Stimulated activated naive CD8-positive, alpha-beta T cell treated with anti-CD3 and anti-CD28 coated beads, Interleukin-15, Interleukin-2, amounts not matched to agents 100 U/mL and 50 U/mL, for 24 hours (primary cell): ENCODE measurements at places on chromosomes 7 and 10.

DNA sequence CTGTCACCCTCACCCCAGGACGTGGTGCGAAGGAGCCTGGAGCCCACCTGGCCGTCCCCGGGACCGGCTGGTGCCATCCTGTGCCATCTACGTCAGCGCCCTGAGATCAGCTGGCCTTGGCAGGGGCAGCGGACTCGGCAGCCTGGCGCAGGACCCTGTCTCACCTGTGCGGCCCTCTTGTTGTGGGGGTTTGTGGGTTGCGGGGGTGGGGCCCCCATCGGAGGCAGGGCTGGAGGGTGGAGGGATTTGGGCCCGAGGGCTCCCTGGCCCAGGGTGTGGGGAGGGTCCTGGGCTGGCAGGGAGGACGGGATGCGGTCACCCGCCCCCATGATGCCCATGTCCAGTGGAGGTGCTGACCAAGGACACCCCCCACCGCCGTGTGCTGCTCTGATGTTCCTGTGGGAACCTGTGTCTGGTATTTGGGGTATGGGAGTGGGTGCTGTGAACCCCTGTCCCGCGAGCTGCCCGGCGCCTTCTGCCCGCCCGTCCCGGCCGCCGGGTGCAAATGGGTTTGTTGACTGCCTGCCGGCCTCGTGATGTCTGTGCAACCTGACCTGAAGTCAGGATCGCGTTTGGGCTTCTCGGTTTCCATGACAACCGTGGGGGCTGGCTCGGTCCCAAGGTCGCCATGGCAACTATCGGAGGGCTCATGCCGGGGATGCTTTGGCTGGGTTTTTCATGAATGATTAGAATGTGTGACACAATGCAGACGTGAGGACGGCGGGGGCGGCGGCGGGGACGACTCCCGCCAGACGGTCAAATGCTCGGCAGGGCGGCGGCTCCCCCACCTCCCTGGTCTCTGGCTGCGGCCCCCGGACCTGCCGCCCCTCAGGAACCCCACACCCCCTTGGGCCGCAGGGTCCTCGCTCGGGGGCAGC, 7.3 kb downstream of the MAFK start:
- DNase-seq = no peak

DNA sequence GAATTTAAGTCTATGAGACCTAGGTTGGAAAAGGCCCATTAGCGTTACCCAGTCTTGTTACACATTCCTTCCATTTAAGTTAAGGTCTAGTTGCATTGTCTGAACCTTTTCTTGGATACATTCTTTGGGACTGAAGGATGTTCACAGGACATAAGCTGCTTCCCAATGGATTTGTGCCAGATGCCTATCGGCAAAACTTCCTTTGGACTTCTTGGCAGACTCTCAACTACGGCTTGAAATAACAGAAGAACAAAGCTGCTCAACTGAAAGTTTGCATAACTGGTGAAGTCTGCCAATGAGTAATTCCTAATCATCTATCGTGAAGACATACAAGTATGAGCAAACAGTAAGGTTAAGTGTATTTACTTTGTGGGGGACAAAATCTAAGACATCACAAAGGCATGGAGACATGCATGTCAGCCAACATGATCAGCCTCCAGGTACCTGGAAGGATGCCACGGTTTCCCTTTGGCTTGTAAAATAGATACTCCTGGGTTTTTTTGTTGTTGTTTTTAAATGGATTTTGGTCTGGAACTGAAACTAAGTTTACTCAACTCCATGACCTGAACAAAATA, 35.4 kb downstream of the MALSU1 start:
- no peak for DNase-seq

- DNase-seq = no peak
These were observed 292.9 kb downstream of the BAMBI start for GRCh38 chr10:28970231-28970630.

DNA sequence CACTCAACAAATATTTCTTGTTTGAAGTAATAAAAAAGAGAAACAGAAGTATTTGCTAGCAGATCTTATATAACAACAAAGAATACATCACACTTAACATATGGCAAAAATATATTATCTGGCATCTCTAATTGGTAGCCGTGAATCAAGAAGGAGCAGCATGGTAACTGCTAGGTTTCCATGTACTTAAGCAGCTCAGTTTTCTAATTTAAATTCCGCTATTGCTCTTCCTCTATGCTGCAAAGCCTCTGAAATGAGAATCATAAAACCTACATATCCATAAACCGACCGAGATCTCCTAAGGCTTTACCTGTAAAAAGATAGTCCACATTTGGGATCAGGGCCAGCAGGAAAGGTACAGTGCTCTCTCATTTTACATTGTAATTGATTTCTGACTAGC, 76.6 kb upstream of the PTPRZ1 start:
- no peak for DNase-seq

DNA sequence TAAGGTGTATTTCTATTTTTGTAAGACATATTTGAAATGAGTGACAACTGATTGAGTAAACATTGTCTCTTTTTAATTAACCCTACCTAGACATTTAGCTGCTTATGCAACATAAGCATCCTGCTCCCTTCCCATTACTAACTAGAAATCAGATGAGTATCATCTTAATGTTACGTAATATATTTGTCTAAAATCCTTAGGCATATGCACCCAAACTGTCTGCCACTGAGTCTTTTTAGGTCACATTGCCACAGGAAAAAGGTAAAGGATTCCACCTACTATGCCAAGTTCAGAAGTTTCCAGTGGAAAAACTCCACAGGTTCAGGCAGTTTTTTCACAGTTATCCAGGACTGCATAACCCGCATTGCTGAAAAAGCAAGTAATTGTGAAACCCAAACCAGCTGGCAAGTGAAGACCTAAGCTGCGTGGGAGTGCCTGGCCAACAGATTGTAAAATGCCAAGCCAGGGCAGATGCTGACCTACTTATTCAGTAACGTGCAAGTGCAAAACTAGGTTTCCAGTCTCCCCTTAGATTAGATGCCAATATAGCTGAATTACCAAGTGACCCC, 983.7 kb downstream of the GATA3 start:
- no peak for DNase-seq

GRCh38 chr10:70837660-70838059, 21.9 kb downstream of the SGPL1 start:
- no peak for DNase-seq
